Heart left ventricle (tissue), 16 donors: ENCODE measurements at places on chromosomes 7 and 10. TPM values are rescaled to one million over a fixed set of nuclear protein-coding genes. Genes with fewer than 3 reads are reported as not detected.

DNA sequence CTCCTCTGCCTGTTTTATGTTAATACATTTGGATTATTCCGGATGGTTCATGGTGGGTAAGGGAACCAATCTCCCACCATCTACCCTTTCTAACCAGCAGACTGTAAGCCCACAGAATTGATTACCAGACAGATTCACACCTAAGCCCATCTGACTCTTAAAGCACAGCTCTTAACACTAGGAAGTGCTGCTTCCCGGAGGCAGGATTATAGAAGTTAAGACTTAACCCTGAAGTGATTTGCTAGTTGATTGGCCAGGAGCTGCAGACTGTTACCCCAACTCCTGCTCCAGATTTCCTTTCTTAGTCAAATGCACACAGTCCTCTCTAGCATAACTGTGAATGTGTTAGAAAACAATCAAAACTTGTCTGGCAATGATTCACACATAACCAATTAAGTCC lies 221.7 kb downstream of the CDK14 start:
- DNase-seq: no peak

Gene CCDC172
- polyA plus RNA-seq: not detected

DNA sequence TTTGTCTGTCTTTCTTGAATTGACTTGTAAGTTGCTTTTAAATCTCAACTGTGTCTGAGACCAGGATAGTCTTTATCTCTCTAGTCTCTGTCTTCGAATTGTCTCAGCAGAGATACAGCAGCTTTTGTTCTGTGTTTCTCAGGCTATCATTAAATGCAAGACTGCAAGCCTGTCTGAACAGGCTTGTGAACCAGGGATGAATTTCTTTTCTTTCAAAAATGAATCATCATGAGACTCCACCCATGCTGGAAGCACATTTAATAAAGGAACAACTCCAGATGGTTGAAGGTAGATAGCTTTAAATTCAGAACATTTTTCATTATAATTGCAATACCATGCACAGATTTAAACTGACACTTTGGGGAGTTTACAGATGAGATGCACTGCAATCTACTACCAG lies 155.9 kb downstream of the SEC23IP start:
- no peak for DNase-seq

GRCh38 chr7:17665029-17665428 lies 275.3 kb downstream of the SNX13 start:
- DNase-seq: no peak

GRCh38 chr7:34155220-34155908 lies 250.0 kb downstream of the BMPER start:
- DNase-seq: no peak

GRCh38 chr7:74029991-74030415 lies 2.0 kb downstream of the ELN start:
- no peak for DNase-seq

DNA sequence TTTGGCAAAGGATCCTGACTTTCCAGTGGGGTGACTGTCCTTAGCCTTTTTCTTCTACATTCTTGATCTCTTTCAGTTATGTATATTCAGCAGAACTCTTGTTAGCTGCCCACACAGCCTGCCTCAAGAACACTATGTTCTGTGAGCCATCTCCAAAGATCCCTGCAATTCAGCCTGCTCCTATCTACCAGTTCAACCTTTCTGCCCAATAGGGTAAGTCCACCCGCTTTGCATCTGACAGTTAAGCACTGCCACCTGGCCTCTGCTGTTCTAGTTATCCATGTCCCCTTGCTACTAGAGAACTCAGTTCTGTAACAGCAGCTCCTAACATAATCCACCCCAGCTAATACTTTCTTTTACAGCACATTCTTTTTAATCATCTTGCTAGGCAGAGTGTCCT lies 13.5 kb downstream of the OR9A2 start:
- no peak for DNase-seq
